ENCODE measurements at places on chromosomes 6 and 20. TPM values are rescaled to one million over a fixed set of nuclear protein-coding genes. Genes with fewer than 3 reads are reported as not detected.

The RALGAPA2 gene
- 76.3 TPM for total RNA-seq

The SIGLEC1 gene
- total RNA-seq: 2.6 TPM

DNA sequence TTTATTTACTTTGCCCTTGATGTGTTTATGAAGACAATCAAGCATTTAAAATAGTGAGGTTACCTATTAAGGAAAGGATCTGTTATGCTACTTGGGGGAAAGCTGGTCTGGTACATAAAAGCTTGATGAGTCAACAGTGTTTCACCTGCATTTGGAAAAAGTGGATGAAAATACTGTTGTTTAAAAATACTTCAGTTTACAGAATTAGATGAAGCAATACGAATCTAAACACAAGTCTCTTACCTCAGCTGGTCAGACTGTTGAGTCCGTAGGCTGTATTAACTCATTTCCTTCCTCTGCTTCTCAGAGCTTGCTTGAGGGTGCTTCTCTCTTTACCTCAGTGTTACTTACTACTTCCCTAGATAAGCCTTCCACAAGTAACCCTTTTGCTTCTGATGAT is 36.1 kb downstream of the NKX2-4 start:
- H3K27ac ChIP-seq: no peak overlapping the region
- no peak overlapping the region for H3K4me3 ChIP-seq
- H3K4me1 ChIP-seq: no peaks in the 10 kb centered on the region
- H3K27me3 ChIP-seq: no peaks in the 10 kb centered on the region
- H3K36me3 ChIP-seq: peaks cover 4% of the 10 kb centered on the region

DNA sequence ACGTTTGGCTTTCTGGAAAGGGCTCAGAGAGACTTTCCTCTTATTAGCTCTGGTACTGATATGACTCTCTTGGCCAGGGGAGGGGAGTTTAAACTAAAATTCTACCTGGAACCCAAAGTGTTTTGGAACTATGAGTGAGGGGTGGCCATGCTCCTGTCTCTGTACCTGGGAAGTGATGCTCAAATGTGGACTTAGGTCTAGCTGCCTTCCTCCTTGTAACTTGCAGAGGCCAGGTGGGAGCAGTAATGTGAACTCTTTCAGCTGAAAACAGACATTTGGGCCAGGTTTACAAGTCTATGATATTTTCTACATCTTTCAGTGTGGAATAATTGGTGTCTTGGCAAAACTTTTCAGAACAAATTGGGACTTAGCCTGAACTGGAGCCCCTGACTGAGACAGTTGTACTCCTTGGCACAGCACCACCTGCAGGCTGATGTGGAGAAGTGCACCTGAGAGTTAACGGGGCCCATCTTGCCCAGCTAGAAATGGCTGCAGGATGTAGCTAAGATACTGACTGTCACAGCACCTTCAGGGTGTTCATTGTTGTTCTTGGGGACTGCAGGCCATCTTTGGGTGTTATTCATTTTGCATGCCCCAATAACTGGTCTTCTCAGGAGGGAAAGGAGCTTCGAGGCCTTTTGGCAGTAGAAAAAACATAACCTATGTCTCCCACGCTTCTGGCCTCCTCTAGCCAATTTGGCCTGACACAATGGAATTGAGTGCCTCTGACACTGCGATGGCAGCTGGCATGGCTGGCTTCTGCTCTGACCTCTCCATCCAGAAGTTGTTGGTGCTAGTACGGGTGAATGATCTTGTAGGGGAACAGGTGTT is 37.1 kb downstream of the CD109 start:
- no peaks in the 10 kb centered on the region for H3K36me3 ChIP-seq
- no peaks in the 10 kb centered on the region for H3K27me3 ChIP-seq
- no peaks in the 10 kb centered on the region for H3K4me1 ChIP-seq
- H3K4me3 ChIP-seq: no peak overlapping the region
- no peak overlapping the region for H3K27ac ChIP-seq

GRCh38 chr6:22651731-22652130 is 82.4 kb downstream of the HDGFL1 start:
- H3K27ac ChIP-seq: no peak overlapping the region
- H3K36me3 ChIP-seq: no peaks in the 10 kb centered on the region
- H3K4me3 ChIP-seq: no peak overlapping the region
- no peaks in the 10 kb centered on the region for H3K4me1 ChIP-seq
- no peaks in the 10 kb centered on the region for H3K27me3 ChIP-seq
- DNase-seq: no peak

GRCh38 chr20:8809107-8809953 is 259.6 kb upstream of the PLCB4 start:
- H3K4me1 ChIP-seq: no peaks in the 10 kb centered on the region
- DNase-seq: no peak

Measured in right lobe of liver (tissue), 6 donors.